ENCODE measurements at places on chromosomes 7 and 10.

DNA sequence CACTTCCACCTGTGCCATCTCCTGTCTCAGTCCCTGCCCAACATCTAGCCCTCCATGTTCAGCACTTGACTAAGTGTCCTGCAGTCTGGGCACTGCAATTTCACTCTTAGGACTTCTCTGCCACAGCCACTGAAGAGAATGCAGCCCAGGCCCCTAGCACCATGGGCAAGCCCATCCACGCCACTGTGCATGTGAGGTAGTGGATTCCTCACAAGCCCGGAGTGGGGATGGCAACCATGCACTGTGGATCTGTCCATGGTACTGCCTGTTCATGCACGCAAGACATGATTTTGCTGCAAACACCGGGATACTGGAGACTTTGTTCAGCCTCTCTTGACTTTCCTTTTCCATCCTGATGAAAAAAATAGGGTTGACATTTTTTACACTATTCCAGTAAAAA is 12.3 kb downstream of the DDC start:
- no peak for DNase-seq

DNA sequence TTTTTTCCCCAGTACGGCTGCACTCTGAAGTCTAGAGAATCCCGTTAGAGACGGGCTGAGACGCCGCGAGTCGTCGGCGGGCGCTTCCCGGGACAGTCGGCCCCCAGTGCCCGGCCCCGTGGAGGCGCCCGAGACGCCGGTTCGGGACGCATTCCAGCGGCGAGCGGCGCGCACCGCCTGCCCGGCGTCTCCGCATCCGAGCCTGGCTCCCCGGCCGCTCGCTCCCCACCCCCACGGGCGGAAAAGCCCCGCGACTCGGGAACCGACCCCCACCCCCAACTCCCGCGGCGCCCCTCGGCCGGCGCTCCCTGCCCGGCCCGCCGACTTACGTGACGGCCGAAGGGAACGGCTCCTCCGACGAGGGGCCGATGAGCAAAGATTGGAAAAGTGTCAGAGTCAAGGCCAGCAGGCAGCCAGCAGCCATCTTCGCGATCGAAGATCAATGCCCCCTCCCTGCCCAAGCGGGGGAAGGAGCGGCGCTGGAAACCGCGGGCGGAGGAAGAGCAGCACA is 486 bp downstream of the CACNA2D1 start:
- no peak for DNase-seq

DNA sequence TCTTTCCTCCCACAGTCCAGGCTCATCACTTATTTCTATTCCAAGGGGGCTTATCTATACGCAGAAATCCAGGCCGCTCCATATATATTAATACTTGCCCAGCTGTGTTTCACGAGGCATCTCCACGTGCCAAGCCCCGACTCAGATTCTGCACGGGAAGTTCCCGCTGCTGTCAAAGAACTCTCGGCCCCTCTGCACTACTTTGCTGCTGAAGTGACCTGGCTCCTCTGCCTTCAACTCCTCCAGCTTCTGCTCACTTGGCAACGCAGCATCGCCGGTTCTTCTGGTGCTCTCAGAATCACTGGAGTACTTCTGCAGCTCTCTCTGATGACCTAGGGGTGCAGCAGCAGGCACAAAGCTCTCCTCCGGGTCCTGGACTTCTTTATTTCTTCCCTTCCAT is 9.7 kb upstream of the CHST12 start:
- DNase-seq = no peak

- DNase-seq = no peak
These were observed 16.4 kb downstream of the FAM241B start for GRCh38 chr10:69646185-69647060.

DNA sequence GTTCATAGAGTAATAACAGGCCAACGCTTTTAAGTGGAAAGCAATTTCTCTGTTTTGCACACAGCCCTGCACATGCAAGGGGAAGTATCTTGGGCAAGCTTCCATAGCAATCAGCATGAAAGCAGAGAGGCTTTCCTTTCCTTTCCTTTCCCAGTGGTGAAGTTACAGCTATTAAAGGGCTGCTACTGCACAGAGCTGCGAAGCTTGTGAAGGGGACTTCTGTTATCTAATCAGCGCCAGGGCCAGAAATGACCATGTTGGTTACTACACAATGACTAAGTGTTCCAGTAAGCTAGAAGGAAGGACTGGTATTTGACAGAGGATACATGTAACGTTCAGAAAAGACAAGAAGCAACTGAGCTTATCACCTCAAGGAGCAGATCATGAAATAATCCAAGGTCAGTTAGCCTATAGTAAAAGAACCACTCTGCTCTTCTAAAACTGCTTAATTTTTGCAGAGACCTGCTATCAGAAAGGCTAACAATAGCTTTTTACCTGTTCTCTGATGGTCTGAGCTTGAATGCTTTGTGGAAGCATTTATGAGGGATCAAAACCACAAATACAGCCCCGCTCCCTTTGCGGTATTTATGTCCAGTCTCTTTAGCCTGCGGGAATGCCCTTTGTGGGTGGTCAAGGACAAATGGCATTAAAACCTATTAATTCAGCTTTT is 45.9 kb downstream of the SGMS1 start:
- DNase-seq = no peak

DNA sequence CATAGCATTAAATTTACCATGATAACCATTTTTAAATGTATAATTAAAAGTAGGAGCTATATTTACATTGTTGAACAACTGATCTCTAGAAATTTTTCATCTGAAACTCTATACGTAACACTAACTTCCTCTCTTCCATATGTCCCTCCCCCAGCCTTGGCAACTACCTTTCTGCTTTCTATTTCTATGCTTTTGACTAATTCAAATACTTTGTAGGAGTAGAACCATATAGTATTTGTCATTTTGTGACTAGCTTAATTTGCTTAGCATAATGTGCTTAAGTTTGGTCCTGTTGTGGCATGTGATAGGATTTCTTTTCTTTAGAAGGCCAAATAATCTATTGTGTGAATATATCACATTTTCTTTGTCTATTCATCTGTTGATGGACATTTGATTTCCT is 225.3 kb upstream of the POT1 start:
- DNase-seq = no peak

- DNase-seq = no peak
These were observed 805.4 kb upstream of the SORCS1 start for GRCh38 chr10:107969936-107970335.

- DNase-seq = no peak
These were observed 43.8 kb downstream of the SMNDC1 start for GRCh38 chr10:110260746-110261477.

DNA sequence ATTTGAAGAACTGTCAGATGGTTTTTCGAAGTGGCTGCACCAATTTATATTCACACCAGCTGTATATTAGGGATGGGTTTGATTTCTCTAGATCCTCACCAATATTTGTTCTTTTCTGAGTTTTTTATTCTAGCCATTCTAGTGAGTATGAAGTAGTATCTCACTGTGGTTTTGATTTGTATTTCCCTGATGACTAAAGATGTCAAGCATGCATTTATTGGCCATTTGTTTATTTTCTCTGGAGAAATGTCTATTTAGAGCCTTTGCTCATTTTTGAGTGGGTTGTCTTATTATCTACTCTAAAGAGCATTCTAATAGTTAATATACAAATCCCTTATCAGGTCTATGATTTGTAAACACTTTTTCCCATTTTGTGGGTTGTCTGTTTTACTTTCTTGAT is 123.9 kb downstream of the PCLO start:
- DNase-seq = no peak

DNA sequence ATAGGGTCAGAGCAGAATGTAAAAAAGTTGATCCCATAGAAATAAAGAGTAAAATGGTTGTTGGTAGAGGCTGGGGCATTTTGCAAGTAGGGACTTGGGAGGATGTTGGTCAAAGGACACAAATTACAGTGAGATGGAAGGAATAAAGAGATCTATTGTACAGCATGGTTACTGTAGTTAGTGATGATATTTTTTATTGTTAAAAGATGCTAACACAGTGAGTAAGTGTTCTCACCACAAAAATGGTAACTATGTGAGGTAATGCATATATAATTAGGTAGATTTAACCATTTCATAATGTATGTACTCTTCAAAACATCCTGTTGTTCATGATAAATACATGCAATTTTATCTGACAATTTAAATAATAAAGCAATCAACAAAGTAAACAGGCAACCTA is 280.7 kb upstream of the MAGI2 start:
- no peak for DNase-seq
